ENCODE measurements at places on chromosomes 2 and 18.
A peak's percentile ranks its signal among the peaks of the same experiment; 100 is the strongest.

GRCh38 chr18:75314117-75314516, 103.5 kb downstream of the TSHZ1 start:
- DNase-seq, result no peak

- no peak for DNase-seq
Observed at GRCh38 chr2:129737660-129738527, 241.6 kb upstream of the RAB6C start.

- DNase-seq, result peak; percentile 53
Observed at GRCh38 chr18:24055878-24056277, 41.3 kb downstream of the TTC39C start.

DNA sequence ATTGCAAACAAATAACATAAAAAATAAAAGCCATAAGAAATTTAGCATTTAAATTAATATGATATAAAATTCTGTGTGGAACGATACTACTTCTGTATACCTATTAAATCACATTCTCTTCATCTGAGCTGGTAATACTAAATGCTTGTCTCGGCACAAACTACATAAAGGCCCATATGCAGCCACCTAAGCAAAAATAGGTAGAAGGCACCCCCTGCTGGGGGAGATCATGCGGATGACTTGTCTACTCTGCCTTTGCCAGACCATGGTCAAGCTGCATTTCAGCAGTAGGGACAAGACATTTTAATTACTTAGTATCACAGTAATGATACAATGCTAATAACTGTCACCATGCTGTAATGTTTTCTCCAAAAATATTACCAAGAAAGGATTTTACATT, 108.0 kb downstream of the CDH19 start:
- DNase-seq, result peak; percentile 63

GRCh38 chr18:41955688-41956087, 654 bp downstream of the PIK3C3 start:
- DNase-seq, result no peak

- DNase-seq, result no peak
Observed at GRCh38 chr2:210049831-210050230, 47.4 kb downstream of the RPE start.

DNA sequence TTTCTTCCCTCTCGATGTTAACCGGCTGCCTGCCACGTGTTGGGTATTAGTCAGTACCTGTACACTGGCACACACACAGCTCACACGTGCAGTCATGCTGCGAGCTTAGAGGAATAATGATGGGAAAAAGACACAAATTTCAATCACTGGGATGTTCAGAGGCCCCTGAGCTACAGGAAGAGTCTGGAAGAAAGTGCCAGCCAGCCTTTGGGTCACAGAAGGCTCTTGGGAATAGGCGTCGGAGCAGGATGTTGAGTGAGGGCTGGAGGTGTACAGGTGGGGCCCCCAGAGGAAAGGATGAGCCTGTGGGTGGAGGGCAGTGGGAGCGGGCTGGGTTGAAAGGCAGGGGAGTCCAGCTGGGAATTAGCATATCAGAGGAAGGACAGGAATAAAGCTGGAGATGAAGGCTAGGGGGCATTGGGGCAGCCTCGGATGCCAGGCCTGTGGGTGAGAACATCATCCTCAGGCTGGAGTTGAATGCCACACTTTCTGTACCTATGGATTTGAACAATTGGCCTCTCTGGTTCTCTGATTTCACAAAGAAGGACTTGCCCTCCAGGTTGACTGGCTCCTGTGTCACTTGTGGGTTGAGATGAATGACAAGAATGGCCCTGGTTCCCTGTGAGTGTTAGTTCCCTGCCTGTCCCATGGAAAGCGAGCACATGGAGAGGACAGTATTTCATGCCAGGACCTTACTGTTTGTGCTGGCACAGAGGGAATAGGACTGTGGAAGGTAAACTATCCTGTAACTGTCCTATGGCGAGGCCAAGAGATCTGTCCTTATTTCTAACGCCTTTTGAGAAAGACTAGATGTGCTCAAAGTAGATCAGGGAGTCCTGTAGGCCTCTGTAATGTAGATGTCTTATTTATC, 40.6 kb downstream of the GREB1 start:
- DNase-seq, result no peak

GRCh38 chr2:147198651-147199171, 646.1 kb upstream of the ACVR2A start:
- no peak for DNase-seq

GRCh38 chr2:68316111-68316510, 3.6 kb downstream of the CNRIP1 start:
- no peak for DNase-seq

DNA sequence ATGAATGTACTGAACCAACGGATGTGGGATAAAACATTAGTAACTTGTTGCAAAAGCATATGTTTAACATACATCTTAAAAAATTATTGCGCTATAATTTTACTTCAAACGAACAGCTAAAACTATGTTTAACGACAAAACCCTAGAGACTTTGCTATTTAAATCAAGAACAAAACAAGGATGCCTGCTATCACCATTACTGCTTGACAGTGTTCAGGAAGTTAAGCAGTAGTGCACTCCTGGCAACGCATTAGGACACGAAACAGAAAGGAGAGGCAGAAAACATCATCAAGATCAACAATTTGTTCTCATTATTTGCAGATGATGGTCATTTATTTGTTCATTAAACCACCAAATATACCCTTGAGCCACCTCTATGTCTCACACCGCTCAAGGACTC, 151.9 kb downstream of the GALNT1 start:
- DNase-seq, result no peak

DNA sequence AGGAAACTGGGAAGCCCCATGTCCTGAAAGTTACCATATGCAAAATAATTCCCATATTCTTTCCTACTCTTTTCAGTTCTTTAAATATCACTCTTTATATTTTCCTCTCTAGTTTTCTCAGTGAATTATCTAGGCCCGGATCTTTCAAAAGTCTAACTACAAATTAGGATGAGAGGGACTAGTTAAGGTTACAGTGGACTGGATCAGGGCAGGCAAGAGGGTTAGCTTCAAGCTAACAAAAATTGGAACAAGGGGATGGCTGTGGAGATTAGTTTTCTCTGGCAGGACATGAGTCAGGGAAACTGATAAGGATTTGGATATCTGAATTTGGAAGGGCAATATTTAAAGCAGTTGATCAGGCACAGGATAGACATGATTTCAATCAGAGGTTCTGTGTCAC, 30.4 kb upstream of the BBS5 start:
- no peak for DNase-seq

Measured in NCI-H2227 treated with DMSO at 0.1 percent for 48 hours (cell line).